ENCODE measurements at places on chromosomes 11 and 22.
A peak's percentile ranks its signal among the peaks of the same experiment; 100 is the strongest.

GRCh38 chr11:132908414-132908810, 623.9 kb downstream of the OPCML start:
- no peaks in the 10 kb centered on the region for H3K4me1 ChIP-seq
- no peaks in the 10 kb centered on the region for H3K36me3 ChIP-seq
- DNase-seq: no peak

DNA sequence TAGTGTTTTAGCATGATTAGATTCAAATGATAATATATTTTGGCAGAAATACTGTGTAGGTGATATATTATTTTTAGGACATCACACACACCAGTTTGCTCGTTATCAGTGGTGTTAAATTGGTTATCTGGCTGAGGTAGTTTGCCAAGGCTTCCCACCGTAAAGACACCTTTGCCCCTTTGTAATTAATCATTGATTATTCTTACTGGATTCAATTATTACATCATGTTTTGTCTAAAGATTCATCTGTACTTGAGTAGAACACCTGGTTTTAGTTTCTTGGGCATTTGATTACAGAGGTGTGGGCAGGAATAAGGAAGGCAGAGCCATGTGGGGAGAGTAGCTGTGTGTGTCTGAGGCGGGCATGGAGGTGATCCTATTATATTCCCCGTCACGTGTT, 39.5 kb upstream of the ST14 start:
- no peak overlapping the region for H3K27ac ChIP-seq
- H3K27me3 ChIP-seq: no peaks in the 10 kb centered on the region
- peaks cover 22% of the 10 kb centered on the region for H3K36me3 ChIP-seq
- H3K4me3 ChIP-seq: no peak overlapping the region

GRCh38 chr11:64222651-64223000, 3.4 kb downstream of the TRPT1 start:
- no peak overlapping the region for H3K4me3 ChIP-seq
- no peak overlapping the region for H3K27ac ChIP-seq
- H3K4me1 ChIP-seq: peaks cover 1% of the 10 kb centered on the region
- H3K36me3 ChIP-seq: peaks cover 58% of the 10 kb centered on the region

DNA sequence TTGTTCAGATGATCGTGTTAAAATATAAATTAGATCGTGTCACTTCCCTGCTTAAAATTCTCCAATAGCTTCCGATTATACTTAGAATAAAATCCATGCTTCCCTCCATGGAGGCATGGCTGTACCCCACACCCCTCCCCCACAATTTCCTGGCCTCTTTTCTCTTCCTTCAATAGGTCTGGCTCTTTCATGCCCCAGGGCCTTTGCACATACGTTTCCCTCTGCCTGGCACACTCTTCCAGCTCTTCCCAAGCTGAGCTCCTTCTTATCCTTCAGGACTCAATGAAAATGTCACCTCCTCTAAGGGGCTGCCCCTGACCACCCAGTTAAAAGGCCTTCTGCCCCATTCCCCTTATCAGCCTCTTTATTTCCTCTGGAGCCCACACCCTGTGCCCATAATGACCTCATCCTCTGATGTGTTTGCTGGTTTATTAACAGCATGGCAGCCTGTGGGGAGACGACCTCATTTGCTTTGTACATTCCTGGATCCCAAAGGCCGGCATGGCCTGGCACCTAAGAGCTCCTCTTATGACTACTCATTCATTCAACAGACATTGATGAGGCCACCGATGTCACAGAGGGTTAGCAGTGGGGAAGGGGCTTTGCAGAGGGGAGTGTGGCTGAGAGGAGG, 9.0 kb upstream of the FLRT1 start:
- H3K4me3 ChIP-seq: no peak overlapping the region
- no peaks in the 10 kb centered on the region for H3K4me1 ChIP-seq
- no peaks in the 10 kb centered on the region for H3K27me3 ChIP-seq
- no peaks in the 10 kb centered on the region for H3K36me3 ChIP-seq

- no peak for DNase-seq
- no peaks in the 10 kb centered on the region for H3K4me1 ChIP-seq
- no peak overlapping the region for H3K4me3 ChIP-seq
- H3K36me3 ChIP-seq: no peaks in the 10 kb centered on the region
- no peaks in the 10 kb centered on the region for H3K27me3 ChIP-seq
Observed at GRCh38 chr11:120001178-120002090, 136.5 kb downstream of the TRIM29 start.

DNA sequence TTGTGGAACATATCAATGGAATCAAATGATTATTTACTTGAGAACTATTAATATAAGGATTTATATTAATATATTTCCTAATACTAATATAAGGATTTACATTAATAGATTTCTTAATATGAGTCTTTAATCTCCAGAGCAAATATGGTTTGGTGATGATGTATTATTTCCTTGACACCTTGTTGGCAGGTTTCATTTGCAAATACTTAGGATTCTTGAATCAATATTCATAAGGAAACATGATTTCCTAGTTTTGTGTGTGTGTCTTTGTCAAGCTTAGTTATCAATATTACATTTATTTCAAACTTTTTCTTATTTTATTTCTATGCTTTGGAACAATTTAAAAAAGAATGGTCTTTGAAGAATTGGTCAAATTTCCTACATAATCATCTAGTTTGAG, 138.5 kb downstream of the RAB38 start:
- no peaks in the 10 kb centered on the region for H3K36me3 ChIP-seq
- no peaks in the 10 kb centered on the region for H3K27me3 ChIP-seq
- no peak overlapping the region for H3K4me3 ChIP-seq

- H3K27me3 ChIP-seq: no peaks in the 10 kb centered on the region
- peak overlapping the region; percentile 85 for H3K27ac ChIP-seq
- no peaks in the 10 kb centered on the region for H3K4me1 ChIP-seq
- H3K36me3 ChIP-seq: no peaks in the 10 kb centered on the region
- peak; percentile 66 for DNase-seq
Observed at GRCh38 chr11:130068986-130069658, 572 bp upstream of the APLP2 start.

DNA sequence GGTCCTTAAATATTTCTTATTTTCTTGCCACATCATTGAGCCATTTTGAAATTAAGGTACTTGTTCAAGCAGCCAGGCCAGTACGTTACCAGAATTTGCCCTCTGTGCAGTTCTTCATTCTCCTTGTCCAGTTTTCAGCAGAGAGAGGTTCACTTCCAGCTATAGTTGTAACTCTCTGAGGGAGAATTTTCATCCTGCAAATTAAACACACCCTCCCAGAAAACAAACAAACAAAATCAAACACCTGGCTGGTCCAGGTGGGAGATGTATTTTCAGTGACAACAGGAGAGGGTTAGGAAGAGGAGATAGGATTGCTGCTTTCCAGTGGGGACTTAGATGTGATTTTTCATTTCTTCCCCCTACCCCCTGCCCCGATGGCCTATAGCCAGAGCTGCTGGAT, 45.0 kb downstream of the LHFPL7 start:
- DNase-seq: no peak
- H3K4me1 ChIP-seq: no peaks in the 10 kb centered on the region
- no peak overlapping the region for H3K4me3 ChIP-seq
- H3K27me3 ChIP-seq: no peaks in the 10 kb centered on the region
- no peak overlapping the region for H3K27ac ChIP-seq

DNA sequence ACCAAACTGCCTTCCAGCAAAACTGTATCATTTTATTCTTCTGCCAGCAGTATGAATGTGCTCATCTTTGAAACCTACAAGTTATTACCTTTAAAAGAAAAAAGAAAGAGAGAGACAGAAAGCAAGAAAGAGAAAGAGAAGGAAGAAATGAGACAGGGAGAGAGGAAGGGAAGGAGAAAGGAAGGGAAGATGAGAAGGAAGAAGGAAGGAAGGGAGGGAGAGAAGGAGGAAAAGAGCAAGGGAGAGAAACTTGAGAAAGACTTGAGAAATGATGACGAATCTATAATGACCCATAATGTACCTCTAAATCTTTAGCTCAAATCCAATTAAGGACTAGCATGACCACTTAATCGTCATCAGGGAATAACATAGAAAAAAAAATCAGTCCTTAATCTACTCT, 11.4 kb upstream of the JAML start:
- no peak overlapping the region for H3K27ac ChIP-seq
- no peak overlapping the region for H3K4me3 ChIP-seq
- no peak for DNase-seq
- H3K27me3 ChIP-seq: no peaks in the 10 kb centered on the region
- H3K4me1 ChIP-seq: peaks cover 15% of the 10 kb centered on the region
